Head of caudate nucleus (tissue), 42 donors: ENCODE measurements at places on chromosomes 13 and 19.

DNA sequence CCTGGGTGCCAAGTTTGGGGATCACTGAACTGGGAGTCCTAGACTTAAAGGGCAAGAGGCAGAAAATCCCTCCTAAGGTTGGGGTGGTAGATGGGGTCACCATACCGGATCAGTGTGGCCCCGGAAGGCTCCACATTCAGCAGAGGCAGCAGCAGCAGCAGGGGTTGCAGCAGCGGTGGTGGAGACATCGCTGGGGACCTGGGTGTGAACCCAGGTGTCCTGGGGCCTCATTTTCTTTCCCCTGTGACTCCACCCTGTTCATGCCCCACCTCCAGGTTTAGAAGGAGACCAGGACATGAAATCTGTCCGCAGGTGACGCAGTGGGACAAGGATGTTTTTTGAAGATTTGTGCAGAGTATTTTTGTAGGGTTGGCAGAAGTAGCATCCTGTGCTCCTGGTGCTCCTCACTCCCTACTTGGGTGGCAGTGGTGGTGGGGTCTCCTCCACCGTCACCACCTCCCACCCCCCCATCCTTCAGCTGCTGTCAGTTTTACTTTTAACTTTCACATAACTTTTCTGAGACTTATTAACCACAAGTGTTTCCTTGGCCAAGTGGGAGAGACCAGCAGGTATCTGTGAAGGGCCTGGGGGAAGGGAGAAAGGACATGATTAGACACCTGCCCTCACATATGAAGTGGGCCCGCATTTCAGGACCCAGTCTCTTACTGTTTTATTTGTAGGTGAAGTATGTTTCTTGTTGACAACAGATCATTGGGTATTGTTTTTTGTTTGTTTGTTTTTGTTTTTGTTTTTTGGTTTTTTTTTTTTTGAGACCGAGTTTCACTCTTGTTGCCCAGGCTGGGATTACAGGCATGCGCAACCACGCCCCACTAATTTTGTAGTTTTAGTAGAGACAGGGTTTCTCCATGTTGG is at the start of gene NAPSA:
TSS of gene NAPSA (minus strand) at position 206 of the 873 bp plus-strand sequence. CDS start at position 188, 18 bp downstream.
- DNase-seq = no peak

DNA sequence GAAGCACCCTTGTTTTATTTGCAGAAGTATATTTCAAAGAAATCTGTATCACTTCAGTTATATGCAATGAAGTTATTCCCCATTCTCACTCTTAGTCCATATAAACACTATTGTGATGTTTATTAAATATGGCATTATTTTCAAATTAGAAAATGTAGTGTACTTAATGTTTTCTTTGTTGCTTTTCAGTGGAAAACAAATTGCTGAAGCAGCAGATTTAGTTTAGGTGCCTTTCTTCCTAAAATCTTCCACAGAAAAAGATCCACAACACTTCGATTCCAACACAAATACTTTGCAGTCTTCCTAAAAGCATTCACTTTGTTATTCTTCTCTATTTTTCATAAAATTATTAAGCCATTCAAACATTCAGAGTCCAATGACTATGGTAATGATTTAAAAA is 492.1 kb upstream of the GPC6 start:
- DNase-seq = no peak

DNA sequence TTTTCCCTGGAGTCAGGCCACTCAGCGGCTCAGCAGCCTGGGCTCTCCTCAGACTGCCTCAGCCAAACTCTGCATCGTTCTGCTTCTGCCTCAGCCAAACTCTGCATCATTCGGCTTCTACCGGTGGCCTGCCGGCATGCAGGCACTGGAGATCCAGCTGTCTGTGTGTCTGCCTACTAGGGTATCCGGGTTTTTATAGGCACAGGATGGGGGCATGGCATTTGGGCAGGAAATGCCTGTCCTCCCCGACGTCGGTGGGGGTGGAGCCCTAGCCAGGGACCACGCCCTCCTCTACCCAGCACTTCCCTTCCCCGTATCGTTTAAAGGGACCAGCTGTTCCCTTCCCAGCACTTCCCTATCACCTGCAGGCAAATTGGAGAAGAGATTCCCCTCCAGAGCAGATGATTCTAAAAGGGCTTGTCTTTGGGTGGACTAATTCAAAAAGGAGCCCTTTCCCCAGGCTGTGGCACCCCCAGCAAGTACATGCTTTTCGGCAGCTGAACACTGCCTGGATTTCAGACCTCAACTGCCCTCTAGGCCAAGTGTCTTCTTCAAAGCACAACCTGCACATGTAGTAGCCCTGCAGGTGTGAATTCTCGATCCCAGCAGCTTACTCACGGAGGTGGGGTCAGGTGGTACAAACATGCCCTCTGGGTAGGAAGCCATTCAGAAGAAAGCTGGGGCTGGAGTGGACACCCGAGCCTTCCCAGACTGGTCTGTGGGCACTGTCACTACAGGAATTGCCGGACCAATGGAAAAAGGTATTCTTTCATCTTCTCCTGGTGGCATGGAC is 25.4 kb upstream of the GPR12 start:
- no peak for DNase-seq

DNA sequence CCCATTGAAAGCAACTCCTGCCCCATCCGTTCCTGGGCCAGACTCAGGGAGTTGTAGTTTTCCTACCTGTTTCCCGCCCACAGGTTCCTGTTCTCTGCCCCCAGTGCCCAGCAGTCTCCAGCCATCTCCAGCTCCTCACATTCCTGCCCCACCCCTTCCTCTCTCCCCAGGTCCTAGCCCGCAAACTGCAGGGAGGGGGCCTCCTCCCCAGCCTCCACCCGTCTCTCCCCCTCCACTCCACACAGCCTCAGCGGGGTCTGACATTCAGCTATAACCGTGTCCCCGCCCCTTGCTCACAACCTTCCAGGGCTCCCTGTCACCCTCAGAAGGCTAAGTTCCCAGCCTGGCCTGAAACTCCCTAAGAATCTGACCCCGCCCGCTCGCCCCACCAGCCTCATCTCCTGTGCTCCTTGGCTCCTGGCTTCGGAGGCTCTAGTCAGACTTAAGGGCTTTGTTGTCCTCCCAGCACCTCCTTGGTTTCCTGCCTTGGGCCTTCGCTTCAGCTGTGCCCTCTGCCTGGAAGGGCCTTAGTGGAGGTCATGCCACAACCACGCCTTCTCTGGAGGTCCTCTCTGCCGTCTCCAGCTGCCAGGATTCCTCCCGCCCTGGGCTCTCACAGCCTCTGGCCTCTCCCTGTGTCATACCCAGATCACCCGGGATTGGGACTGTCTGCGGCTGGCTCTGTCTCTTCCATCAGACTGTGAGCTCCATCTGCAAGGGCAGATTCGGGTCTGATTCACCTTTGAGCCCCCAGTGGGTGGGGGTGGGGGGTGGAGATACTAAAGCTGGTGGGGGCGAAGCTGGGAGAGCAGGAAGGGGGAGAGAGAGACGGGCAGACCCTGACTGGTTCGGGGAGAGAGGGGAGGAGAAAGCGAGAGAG is 5.1 kb upstream of the SPACA6 start:
- DNase-seq = no peak

GRCh38 chr19:36528921-36529518 is 949 bp upstream of the ZNF260 start:
- no peak for DNase-seq

DNA sequence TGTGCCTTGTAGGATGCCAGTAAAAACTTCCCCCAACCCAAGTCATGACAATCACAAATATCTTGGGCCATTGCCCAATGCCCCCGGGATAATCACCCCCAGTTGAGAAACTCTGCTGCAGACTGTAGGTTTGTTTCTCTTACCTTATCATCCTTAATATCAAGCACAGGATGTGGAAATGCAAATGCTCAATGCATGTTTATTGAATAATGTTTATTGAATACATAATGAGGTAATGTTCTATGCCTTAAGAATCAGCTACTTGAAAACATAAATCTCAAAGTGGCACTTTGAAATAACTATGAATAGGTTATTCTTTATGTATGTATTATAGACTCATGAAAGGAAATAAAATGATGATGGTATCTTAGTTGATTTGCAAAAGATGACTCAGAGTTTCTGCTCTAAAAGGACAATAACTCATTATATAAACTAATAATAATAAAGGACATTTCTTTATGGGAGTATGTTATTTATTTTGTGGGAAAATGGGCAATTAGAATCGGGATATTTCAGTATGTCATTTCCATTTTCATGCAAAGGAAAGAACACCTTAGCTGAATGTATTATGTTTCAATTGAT is 414.2 kb downstream of the EFNB2 start:
- DNase-seq = no peak

DNA sequence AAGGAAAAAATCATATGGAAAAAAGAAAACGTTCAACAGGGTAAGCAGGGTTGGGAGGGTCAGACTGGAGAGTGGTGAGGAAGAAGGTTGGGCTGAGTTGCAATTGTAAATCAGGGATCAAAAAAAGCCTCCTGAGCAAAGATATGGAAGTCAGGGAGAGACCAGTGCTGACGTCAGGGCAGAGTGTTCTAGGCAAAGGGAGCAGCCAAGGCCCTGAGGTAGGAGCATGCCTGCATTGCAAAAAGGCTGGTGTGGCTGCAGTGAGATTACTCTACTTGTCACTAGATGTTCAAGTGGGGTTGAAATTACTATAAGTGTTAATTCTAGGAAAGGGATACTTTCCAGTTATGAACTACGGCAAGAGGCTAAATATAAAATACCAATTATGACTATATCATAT is 562.0 kb downstream of the MYO16 start:
- DNase-seq = no peak

GRCh38 chr13:99926014-99926731 is 45.4 kb downstream of the ZIC5 start:
- no peak for DNase-seq

GRCh38 chr19:15194938-15195337 is 5.9 kb downstream of the NOTCH3 start:
- DNase-seq = no peak

GRCh38 chr19:36215276-36216123 is 594 bp downstream of the ZNF146 start:
- DNase-seq = no peak

DNA sequence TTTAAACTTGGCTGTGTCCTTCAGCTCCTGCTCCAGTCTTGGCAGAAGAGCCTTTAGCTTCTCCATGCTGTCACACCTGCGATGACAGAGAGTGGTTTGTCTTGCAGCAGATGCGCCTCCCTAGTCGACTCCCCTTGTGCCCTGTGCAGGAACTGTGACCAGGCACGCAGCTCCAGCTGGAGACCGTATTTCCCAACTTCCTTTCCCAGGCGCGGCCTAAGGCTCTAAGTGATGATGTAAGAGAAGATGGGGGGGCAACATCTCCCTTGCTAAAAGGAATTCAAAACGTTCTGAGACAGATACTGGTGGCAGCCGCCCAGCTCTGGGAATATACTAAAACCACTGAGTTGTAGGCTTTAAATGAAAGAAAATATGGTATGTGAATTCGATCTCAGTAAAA is 16.3 kb downstream of the DCUN1D2 start:
- DNase-seq = no peak

GRCh38 chr19:15173746-15174404 is 26.9 kb downstream of the NOTCH3 start:
- no peak for DNase-seq

DNA sequence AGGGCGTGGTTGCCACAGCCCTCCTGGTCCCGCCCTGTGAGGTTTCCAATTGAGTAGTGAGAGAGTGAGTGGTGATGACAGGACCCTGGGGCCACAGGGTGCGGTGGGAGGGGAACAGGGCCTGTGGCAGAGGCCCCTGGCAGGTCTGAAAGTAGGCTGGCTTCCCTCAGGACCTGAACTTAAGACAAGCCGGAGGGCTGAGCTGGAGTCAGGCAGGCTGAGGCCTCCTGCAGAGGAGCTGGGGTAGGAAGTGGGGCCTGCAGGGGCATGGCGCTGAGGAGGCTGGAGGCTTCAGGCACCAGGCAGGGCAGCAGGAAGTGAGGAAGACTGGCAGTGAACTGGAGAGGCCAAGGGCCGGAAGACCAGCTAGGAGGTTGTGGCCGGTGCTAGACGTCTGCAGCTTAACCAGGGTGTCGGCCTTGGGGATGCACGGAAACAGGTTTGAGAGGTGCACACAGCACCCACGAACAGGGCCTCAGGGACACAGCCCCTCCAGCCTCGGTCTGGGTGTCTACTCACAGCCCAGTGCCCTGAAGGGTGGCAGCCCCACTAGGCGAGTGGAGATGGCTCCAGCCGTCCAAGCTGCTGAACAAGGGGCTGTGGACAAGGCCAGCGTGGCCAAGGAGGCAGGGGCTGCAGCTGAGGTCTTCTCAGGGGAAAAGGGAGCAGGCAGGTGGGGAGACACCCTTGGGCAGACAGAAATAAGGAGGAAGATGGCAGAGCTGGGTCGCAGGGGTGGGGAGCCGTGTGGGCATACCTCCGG is 17.8 kb downstream of the POP4 start:
- DNase-seq = no peak

DNA sequence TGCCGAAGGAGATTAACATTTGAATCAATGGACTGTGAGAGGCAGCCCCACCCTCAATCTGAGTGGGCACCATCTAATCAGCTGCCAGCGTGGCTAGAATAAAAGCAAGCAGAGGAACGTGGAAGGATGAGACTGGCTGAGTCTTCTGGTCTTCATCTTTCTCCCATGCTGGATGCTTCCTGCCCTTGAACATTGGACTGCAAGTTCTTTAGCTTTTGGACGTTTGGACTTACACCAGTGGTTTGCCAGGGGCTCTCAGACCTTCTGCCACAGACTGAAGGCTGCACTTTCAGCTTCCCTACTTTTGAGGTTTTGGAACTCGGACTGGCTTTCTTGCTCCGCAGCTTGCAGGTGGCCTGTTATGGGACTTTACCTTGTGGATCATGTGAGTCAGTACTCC is 14.7 kb downstream of the NHLRC3 start:
- DNase-seq = peak; percentile 47

DNA sequence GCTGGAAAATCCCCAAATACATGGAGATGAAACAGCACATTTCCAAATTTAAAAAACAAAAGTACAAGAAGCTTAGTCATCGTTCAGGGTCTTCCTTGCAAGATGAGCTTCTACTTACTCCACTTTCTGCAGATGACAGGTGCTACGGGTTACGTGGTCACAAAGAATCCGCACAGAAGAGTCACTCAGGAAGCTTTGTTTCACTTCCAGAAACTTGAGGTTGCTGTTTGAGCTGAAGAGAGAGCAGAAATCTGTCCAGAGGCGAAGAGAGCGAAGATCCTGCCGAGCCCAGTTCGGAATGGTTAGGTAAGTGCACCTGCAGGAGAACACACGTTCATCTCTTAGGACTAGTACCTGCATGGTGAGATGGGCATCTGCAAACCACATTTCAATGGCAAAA is 9.4 kb downstream of the NLRP7 start:
- DNase-seq = no peak

GRCh38 chr13:75704927-75705288 is 68.8 kb downstream of the LMO7 start:
- no peak for DNase-seq

- peak; percentile 30 for DNase-seq
These were observed 2.4 kb downstream of the DHX34 start for GRCh38 chr19:47351548-47351947.

- DNase-seq = no peak
These were observed 39.5 kb upstream of the SERP2 start for GRCh38 chr13:44333950-44334655.

GRCh38 chr19:38231918-38232317 is 7.9 kb upstream of the DPF1 start:
- DNase-seq = no peak

DNA sequence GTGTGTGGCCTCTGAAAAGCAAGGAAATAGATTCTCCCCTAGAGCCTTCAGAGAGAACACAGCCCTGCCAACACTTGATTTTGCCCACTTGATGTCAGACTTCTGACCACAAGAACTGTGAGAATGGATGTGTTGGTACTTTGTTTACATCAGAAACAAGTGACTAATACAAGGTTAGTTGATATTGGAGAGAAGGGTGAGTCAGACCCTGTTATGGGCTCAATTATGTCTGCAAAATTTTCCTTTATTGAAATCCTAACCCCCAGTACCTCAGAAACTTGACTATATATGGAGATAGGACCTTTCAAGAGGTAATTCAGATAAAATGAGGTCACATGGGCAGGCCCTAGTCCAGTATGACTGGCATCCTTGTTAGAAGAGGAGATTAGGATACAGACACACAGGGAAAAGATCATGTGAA is 226.7 kb downstream of the RFC3 start:
- no peak for DNase-seq
